ENCODE measurements at places on chromosomes 3 and 15.

DNA sequence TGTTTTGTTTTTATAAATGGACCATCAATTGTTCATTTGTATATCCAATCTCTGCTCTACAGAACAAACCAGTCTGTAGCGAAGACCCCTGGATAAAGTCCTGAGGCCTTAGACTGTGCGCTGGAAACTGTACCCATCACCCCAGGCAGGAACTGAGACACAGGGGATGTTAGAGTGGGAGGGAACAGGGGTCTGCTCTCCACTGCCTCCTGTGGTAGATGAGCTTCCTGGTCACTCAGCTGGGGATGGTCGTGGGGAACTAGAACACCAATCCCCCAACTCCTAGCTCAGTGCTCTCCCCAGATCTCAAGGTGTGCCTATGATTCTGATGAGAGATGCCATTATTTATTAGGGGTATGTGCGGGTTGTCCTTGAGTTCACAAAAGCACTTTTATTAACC is 340.2 kb upstream of the IGF1R start:
- DNase-seq = no peak

DNA sequence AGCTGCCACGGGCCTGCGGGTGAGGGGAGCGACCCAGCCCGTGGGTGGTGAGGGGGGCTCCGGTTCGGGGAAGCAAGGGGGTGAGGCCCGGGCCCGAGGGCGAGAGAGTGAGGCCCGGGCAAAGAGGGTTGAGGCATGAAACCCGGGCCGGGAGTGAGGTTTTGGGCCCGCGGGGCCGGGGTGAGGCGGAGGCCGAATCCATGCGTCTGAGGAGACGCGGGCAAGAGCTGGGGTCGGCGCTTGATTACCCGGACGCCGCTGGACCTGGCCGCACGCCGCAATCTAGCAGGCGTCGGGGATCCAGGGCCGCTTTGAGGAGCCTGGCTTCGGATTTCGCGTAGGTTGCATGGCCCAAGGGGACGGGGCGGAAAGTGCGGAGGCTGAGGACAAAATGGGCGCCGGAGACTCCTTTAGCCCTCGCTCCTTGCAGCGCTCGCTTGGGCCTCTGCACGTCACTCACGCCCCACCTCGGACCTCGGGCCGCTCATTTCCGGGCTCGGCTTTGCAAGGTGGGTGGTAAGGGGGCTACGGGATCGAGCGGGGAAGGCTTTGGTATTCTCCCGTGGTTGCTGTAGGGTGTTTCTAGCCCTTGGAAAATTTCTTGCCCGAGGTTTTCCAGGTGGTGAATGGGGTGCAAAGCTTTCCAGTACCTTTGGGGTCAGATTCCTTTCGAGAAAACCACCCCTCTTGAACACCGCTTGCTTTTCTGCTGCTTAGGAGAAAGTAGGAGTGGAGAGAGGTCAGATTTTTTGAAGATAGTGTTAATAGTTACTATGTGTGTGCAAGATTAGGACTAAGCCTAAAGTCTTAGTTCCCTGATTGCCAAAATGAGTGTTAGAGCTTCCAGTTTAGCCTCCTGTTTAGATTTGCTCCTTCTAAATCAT is 827 bp downstream of the SLC25A36 start:
- DNase-seq = no peak

- DNase-seq = no peak
Observed at GRCh38 chr3:50428007-50428633, 68.8 kb upstream of the TMEM115 start.

DNA sequence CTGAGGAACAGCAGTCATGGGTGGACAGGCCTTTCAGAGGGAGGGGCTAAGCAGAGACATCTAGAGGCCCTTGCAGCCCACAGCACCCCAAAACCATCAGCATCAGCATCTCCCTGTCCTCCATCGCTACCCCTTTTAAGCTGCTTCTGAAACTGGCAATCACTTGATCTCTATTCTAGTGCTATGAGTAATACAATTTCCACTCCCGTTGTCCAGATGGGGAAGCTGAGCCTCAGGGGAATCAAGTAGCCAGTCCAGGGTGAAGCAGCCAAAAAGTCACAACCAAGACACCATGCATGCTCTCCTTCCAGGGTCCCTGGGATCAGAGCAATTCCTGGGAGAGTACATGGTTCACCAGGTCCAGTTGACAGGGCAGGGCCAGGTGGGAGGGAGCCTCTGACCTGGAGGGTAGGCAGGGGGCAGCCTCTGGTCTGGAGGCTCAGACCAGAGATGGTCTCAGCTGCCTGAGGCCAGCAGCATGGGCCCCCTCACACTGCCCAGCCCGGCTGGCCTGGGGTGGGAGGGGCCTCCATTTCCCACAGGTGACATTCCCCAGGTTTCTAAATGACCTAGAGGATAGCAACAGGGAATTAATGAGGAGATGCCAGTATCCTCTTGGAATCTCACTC is 30.0 kb downstream of the KLHL25 start:
- DNase-seq = no peak

DNA sequence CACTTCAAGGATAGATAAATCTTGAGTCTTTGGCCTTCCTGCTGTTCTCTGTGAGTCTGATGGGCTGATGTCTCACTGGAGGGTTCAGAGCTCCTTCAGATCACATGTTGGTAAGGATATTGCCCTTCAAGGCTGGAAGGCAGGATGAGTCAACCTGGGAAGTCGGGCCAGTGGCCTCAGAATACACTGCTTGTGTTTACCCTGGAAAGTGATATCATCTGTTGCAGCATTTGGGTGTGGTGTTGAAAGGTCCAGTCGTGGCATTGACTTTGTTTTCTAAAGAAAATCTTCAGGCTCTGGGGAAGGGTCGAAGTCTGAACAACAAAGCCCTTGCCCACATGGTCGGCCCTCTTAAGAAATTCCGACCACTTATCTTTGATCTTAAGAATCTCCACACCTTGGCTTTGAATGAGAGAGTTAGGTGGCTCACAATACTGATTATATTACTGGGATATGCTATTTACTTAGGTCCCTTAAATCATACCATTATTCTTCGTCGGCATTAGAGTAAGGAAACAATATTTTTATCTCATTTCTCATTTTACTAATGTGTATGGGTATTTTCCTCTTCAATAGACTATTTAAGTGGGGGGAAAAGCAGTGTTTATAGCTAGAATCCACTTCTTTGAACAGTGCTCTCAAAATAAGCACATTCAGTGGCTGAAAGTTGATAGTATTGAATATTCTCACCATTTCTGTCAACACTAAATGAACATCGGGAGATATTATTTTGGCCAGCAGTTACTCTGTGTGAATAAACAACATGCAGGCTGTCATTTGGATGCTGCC is 303.9 kb upstream of the RASGRP1 start:
- DNase-seq = no peak

- no peak for DNase-seq
Observed at GRCh38 chr15:85007741-85008397, 26.2 kb downstream of the PDE8A start.

- DNase-seq = no peak
Observed at GRCh38 chr15:75371486-75371885, 3.1 kb upstream of the MAN2C1 start.

DNA sequence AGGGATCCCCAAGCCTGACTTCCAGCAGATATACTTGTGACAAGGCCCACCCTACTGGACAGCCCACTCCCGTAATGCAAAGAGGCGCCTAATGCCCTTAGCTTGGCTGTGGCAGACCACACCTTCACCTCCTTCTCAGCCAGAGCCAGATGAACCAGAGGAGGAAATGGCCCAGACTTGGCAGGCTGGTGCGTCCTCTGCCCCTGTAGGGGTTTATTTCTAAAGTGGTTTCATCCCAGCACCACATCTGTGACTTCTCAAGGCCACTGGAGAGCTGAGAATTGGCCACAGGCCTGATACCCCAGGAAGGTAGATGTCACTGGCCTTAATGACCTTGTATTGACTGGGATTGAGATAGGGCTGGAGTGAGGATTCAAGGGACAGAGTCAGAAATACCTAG is 29.5 kb downstream of the BOC start:
- no peak for DNase-seq

GRCh38 chr3:13378155-13378554 is 42.0 kb downstream of the NUP210 start:
- DNase-seq = no peak

DNA sequence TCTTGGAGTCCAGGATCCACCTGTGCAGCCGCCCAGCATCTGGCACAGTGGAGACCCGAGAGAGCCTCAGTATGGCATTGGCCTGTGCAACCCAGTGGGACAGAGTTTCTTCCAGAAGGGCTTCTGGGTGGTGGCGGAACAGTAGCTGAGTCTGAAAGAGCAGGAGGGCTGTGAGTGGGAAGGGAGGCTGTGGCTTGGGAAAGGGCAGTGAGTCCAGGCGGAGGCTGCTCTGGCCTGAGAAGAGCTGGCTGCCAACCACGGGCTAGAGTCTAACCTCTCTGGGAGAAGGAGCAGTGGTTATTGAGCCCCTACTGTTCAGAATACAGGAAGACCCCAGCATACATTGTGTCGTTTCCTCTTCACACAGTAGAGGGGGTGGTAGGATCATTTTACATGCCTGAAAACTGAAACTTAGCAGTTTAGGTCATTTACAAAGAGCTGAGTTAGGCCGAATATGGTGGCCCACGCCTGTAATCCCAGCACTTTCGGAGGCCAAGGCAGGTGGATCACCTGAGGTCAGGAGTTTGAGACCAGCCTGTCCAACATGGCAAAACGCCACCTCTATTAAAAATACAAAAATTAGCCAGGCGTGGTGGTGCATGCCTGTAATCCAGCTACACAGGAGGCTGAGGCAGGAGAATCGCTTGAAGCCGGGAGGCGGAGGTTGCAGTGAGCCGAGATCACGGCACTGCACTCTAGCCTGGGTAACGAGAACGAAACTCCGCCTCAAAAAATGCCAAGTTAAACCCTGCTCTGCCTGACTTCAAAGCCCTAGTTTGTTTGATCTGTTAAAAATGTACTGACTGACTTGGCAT is 3.2 kb downstream of the AEN start:
- DNase-seq = no peak

GRCh38 chr3:51955893-51956770 is 951 bp downstream of the GPR62 start:
- peak; percentile 34 for DNase-seq

DNA sequence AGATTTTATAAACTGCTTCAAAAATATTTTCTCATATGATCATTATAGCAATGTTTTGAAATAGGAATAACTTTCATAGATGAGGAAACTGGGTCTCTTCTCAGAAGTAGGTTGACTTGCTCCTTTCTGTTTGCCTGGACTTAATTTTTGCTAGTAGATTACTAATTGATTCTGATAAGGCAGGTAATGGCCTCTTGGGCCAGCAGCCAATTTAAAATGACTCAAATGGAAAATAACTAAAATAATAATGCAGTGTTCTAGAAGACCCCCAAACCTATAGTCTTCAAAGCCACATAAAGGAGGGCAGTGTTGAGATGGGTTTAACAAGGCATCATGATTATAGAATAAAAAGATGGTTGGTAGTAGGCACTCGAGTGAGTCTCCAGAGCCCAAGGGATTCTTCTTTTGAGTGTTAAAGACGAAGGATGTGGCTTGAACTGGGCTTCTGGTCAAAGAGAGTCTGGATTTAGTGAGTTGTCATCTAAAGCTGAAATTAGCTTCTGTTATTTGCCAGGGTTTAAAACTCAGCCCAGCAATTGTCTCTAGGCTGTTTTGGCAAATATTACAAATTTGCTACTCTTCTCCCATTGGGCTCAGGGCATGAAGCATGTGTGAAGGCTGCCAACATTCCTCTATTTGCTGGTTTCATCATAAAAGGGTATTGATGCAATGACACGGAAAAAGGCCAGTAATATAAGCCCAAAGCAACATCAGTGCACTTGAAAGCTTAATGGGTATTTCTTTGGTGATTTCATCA is 297.1 kb upstream of the MEIS2 start:
- no peak for DNase-seq

GRCh38 chr15:90654233-90655136 is 62.7 kb upstream of the BLM start:
- DNase-seq = no peak

DNA sequence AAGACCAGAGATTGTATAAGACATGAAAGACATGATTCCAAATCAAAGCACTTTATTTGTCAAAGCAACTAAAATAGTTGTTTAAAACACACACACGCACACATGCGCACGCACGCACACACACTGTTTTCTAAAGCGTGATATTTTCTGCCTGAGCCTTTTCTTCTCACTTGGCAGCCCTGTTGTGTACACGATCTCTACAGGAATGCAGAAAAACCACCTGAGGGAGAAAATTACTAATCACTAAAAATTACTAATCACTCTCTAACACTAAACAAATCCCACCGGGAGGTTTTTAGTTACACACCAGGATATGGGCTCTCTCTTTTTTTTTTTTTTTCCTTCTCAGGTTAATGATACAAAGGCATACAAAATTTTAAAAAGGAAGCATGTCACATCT is 160.1 kb upstream of the ATP11B start:
- DNase-seq = no peak

DNA sequence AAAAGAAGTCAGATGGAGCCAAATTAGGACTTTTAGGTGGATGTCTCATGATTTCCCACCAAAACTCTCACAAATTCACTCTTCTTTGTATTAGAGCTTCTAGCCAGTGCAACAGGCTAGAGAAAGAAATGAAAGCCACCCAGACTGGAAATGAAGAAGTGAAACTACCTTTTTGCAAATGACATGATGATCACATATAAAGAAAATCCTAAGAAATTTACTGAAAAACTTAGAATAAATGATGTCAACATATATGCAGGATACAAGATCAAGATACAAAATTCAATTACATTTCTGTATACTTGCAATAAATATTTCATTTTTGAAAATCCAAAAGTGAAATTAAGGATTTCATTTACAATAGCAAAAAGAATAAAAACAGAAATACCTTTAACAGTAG is 110.8 kb downstream of the LRIG1 start:
- DNase-seq = no peak

DNA sequence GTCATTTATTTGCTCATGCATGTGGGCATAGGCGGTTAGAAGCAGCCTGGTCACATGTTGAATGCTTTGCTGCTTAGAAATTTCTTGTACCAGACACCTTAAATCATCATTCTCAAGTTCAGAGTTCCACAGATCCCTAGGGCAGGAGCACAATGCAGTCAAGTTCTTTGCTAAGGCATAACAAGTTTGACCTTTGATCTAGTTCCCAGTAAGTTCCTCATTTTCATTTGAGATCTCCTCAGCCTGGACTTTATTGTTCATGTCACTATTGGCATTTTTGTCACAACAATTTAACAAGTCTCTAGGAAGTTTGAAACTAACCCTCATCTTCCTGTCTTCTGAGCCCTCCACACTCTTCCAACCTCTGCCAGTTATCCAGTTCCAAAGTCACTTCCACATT is 22.8 kb downstream of the HGD start:
- no peak for DNase-seq

- no peak for DNase-seq
Observed at GRCh38 chr3:163043074-163043473, 1546.5 kb downstream of the OTOL1 start.

DNA sequence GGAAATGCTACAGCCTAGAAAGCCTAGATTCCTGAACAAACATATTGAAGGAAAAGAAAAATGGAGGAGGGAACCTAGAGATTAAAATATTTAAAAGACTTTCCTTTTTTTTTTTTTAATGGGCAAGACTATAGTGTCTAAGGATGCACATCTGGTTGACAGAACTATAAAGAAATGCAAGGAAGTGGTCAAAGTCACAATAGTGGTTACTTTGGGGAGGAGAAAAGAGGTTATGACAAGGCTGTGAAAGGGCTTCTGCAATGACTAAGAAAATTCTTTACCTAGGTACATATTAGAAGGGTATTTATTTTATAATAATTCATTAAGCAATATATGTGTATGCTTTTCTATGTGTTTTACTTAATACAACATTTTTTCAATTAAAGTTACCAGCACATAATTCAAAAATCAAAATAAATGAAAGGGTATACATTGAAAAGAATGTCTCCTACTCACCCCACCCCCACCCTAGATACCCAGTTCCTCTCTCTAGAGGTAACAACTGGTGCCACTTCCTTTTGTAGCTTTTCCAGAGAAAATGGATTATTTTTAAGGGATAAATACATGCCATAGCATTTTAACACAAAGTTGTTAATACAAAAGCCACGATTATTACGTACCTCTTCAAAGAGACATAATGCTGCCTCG is 70.1 kb downstream of the HERC1 start:
- no peak for DNase-seq

Measured in cerebellar nuclear complex (tissue), 1 donor.